ENCODE measurements at places on chromosomes 4 and X.

- DNase-seq, result no peak
Measured at GRCh38 chr4:152554742-152555141, 18.9 kb upstream of the FBXW7 start.

GRCh38 chrX:40405399-40405798 is 175.4 kb upstream of the ATP6AP2 start:
- no peak for DNase-seq

DNA sequence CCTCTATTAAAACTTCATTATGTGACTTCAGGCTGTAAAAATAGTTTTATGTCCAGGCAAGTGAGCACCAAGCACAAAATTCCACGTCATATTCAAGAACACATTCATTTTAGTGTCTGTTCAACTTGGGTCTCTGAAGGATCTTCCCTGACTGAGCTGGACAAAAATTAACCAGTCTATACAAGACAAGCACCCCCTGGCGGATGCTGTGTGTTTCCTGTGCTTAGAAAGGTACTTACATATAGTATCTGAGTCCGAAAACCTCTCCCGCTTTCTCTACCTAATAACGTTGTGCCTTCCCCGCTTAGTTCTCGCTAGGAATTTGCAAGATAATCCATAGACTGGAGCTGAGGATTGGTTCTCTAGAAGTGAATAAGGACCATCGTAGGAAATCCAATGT is 2214.5 kb upstream of the TENM3 start:
- DNase-seq, result no peak

- no peak for DNase-seq
Measured at GRCh38 chr4:130073145-130073790, 977.3 kb downstream of the C4orf33 start.

GRCh38 chrX:117196481-117196880 is 733.7 kb upstream of the CT83 start:
- no peak for DNase-seq

DNA sequence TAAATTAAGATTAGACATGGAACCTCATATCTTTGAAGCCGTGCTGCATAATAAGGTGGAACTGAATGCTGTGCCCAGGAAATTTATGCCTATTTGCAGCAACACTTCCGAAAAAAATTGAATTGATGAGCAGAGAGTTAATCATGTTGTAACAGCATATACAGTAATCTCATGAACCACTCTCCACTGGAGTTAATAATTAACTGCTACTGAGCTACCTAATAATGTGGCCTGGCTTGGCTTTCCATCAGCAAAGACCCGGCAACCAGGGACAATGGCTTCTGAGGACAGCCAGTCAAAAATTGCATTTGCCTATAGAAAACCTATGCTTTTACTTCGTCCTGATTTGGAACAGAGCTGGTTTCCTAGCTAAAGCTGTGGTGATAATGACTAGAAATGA is 63.8 kb upstream of the GATB start:
- no peak for DNase-seq

GRCh38 chr4:105895583-105896460 is 551 bp downstream of the NPNT start:
- DNase-seq, result no peak

- DNase-seq, result no peak
Measured at GRCh38 chrX:153922932-153923857, 2.9 kb downstream of the ARHGAP4 start.

DNA sequence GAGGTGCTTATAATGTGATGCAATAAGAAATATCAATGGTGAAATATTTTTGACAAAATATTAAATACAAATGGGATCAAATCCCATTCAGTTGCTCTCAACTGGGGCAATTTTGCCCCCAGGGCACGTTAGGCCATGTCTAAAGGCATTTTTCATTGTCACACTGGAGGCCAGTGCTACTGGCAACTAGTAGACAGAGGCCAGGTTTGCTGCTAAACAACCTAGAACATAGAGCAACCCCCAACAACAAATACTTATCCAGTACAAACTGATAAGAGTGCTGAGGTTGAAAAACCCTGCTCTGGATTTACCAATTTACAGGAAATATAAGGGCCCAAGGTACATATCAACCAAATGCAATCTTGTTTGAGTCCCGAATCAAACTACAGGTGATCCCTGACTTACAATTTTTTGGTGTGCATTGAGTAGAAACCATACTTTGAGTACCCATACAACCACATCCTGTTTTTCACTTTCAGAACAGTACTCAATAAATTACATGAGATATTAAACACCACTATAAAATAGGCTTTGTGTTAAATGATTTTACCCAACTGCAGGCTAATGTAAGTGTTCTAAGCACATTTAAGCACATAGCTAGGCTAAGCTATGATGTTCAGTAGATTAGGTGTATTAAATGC is 237.5 kb downstream of the HNRNPD start:
- DNase-seq, result no peak

Data from NCI-H1417 treated with DMSO at 0.1 percent for 48 hours (cell line).